Osteocyte (in vitro differentiated cells): ENCODE measurements at places on chromosomes 6 and 20. TPM values are rescaled to one million over a fixed set of nuclear protein-coding genes. Genes with fewer than 3 reads are reported as not detected.

DNA sequence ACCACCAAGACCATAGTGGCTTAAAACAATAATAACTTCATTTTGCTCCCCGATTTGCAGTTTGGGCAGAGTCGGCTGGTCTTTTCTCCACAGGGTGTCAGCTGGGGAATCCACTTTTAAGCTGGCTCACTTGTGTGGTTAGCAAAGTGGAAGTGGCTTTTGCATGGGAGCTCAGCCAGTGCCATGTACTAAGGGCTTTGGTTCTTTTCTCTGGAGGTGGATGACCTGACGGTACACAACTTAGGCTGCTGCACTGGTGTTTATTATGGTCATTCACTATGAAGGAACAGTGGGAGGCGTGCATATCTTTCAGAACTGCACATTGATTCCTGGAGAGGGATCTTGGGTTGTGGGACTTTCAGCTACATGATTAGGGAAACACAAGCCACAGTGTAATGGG is 141.0 kb downstream of the OR2B2 start:
- DNase-seq = peak; percentile 11

- no peak for DNase-seq
Observed at GRCh38 chr6:76774781-76775384, 688.4 kb downstream of the HTR1B start.

GRCh38 chr6:38353310-38354036 is 286.3 kb downstream of the BTBD9 start:
- no peak for DNase-seq

DNA sequence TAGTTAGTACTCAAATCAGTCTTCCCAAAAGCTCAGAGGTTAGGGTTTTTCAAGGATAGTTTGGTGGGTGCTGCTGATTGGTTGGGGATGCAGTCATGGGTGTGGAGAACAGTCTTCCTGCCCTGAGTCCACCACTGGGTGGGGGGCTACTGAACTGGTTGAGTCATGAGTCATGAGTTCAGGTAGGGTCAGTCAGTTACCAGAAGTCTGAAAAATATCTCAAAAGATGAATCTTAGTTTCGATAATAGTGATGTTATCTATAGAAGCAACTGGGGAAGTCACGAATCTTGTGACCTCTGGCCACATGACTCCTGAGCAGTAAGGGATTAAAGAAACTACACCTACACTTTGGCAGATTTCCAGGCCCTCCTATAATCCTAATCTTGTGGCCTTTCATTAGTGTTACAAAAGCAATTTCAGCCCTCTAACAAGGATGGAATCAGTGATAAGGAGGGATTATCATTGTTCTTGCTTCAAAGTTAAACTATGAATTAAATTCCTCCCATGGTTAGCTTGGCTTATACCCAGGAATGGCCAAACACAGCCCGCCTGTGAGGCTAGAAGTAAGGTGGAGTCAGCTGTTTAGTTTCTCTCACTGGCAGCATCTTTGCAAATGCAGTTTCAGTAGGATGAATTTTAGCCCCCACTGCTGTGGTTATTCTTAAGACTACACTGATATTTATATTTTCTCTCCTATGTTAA is 33.3 kb upstream of the NKAIN2 start:
- no peak for DNase-seq

- no peak for DNase-seq
Observed at GRCh38 chr20:56893226-56893917, 264.3 kb downstream of the TFAP2C start.

DNA sequence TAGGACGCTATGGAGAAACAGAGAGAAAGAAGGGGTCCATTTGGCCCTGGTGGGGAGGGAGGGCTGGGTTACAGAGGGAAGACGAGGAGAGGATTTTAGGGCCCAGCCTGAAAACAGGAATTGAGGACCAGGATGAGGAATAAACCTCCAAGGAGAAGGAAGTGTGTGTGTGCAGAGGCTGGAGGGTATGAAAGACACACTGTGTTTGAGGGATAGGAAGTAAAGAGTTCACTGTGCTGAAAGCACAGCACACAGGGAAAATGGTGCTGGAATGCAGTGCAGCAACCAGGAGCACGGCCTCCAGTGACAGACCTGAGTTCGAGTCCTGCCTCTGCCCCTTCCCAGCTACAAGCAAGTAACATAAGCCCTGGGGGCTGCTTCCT is 7.8 kb downstream of the MBOAT1 start:
- DNase-seq = no peak

GRCh38 chr20:34943808-34944567 is 11.6 kb downstream of the GSS start:
- no peak for DNase-seq

Gene CRISP2
- total RNA-seq = not detected in 2 replicates

GRCh38 chr6:167768471-167769215 is 58.1 kb upstream of the AFDN start:
- DNase-seq = no peak

GRCh38 chr6:169976301-169977081 is 225.1 kb downstream of the ERMARD start:
- DNase-seq = no peak

GRCh38 chr6:80437221-80437620 is 330.8 kb downstream of the BCKDHB start:
- no peak for DNase-seq

Gene TMEM74B
- total RNA-seq = not detected in 2 replicates

- no peak for DNase-seq
Observed at GRCh38 chr6:147651249-147652063, 143.0 kb downstream of the SAMD5 start.

Gene FAM184A
- 0.50 and 0.59 TPM in 2 replicates for total RNA-seq

Gene COQ3
- total RNA-seq = 4.8 and 4.9 TPM in 2 replicates

- no peak for DNase-seq
Observed at GRCh38 chr6:138948004-138948403, 40.0 kb downstream of the REPS1 start.

Gene OLIG3
- total RNA-seq = not detected in 2 replicates

DNA sequence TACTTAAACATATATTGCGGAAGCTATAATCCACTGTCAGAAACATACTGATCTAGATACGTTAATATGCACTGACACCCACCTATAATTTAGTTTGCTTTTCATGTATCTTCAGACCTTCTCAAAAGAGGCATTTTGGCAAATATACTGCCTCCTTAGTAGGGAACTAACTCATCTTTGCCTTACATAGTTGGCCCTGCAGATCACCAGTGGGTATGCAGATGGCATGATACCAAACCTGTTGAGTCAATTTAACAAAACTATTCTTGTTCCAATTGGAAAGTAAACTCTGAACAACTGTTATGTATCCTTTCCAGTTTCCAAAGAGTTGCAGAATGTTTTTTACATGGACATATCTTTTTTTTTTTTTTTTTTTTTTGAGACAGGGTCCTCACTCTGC is 35.6 kb upstream of the TBC1D20 start:
- DNase-seq = no peak

Gene AVP
- not detected in 2 replicates for total RNA-seq

DNA sequence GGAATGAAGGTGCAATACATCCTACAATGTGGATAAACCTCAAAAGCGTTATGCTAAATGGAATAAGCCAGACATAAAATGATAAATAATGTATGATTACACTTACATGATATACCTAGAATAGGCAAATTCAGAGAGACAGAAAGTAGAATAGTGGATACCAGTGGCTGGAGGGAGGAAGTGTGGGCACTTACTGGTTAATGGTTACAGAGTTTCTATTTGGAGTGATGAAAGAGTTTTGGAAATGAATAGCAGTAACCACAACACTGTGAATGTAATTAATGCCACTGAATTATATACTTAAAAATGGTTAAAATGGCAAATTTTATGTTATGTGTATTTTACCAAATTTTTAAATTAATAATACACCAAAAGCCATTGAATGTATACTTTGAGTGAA is 71.4 kb upstream of the CST7 start:
- DNase-seq = no peak

DNA sequence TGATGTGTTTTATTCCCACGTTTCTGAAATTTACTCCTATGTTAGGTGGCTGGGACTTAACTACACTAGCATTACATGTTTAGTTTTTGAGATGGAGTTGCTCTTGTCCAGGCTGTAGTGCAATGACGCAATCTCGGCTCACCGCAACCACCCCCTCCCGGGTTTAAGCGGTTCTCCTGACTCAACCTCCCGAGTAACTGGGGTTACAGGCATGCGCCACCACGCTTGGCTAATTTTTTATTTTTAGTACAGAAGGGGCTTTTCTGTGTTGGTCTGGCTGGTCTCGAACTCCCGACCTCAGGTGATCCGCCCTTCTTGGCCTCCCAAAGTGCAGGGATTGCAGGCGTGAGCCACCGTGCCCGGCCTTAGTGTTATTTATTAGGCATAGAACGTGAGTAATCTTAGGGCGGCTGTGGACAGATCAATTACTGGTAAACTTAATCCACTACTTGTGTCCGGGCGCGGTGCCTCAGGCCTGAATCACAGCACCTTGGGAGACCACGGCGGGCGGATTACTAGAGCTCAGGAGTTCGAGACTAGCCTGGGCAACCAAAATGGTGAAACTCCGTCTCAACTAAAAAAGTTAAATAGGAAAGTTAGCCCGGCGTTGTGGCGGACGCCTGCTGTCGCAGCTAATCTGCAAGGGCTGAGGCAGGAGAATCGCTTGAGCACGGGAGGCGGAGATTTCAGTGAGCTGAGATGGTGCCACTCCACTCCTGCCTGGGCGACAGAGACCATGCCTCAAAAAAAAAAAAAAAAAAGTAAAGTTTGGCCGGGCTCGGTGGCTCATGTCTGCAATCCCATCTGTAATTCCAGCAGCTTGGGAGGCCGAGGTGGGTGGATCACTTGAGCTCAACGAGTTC is 123.7 kb upstream of the BTN3A2 start:
- DNase-seq = no peak

- no peak for DNase-seq
Observed at GRCh38 chr6:121771937-121772720, 336.7 kb downstream of the GJA1 start.

GRCh38 chr6:90151576-90152422 is 144.8 kb downstream of the BACH2 start:
- no peak for DNase-seq

DNA sequence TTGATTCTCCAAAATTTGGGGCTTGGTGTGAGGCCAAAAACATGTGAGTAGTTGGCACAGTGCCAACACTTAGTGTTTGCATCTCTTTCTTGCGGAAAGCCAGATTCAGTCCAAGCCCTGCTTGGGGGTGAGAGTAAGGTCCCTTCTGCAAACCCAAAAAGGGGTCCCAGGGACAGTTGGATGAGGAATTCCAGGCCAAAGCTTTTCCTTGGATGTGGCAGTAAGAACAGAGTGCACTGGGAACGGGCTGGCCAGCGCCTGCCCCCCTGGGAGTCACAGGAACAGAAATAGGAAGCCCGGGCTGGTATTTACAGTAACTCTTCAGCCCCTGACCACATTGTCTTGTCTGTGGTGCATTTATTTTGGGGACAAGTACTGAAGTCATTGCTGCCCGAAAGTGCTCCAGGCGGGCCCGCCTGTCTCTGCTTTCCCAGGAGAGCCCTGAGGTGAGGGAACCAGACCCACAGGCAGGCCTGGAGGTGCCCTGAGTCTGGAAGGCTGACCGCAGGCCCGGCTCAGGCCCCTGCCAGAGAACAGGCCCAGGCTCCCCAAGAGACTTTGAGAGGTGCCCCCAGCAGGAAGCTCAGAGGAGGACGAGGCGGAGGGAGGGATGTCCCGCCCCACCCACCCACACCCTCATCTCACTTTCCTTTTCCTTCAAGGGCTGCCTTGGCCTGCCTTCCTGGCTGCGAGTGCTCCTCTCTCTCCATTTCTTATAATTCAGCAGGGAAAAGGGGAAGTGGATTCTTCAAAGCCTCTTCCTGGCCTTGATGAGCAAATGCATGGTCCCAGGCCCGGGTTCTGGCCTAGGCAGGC is 218.4 kb downstream of the MAFB start:
- no peak for DNase-seq

DNA sequence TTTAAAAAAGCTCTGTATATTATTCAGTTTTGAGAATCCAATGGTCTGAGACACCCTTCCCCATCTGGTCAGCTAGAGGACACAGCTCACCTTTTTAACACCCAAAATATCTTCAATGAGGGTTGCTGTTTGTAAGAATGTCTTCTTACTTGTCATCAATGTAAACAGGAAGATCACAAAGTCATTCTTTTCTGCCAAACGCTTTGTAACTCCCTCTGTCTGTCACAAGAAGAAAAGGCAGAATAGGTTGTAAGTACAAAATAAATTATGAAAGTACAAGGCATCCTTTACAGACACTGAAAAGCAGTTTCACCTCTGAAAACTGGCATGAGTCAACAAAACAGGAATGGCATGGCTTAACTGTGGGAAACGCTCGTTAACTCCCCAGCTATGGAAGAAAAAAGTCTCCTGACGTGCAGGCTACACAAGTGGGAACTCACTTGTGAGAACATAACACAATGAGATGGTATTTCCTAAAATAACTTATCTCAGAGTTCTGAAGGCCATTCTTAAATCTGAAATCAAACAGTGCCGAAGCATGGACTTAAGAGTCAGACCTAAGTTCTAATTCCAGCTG is 42.7 kb downstream of the TRPC4AP start:
- DNase-seq = no peak

DNA sequence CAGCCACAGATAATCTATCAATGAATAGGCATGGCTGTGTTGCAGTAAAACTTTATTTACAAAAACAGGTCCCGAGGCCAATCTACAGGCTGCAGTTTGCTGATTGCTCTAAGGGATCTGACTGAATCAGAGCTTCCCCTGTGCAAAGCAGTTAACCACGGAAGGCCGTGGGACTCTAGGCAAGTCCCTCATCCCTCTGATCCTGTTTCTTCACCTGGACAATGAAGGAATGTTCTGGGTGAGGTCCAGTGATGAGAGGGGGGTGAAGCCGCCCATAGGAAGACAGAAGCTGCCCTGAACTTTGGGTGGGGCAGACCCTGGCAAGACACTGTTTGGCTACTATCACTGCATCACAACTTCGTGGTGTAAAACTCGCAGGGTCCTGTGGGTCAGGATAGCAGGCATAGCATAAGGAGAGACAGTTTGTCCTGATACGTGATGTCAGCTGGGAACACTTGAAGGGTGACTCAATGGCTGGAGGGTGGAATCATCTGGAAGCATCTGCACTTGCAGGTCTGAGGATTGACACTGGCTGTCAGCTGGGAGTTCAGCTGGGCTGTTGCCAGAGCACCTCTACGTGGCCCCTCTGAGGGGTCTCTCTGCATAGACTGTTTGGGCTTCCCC is 33.3 kb upstream of the TGM2 start:
- DNase-seq = no peak
